Pancreas (tissue), 10 donors: ENCODE measurements at places on chromosomes 4 and X. TPM values are rescaled to one million over a fixed set of nuclear protein-coding genes. Genes with fewer than 3 reads are reported as not detected.

NEIL3 gene
- 0.18 TPM for total RNA-seq

SCD5 gene
- total RNA-seq: 21.9 TPM

RPS6KA6 gene
- total RNA-seq: 0.98 TPM

NDNF gene
- 0.28 TPM for total RNA-seq

ZNF185 gene
- total RNA-seq: 5.0 TPM

KCND1 gene
- 1.7 TPM for total RNA-seq

OPN1MW gene
- total RNA-seq: not detected

XKRX gene
- not detected for total RNA-seq

MSMO1 gene
- total RNA-seq: 12.1 TPM

NLRP2B gene
- total RNA-seq: not detected

GPRASP2 gene
- 7.0 TPM for total RNA-seq

PARM1 gene
- total RNA-seq: 22.0 TPM

GRCh38 chr4:105387466-105387865, 86.4 kb downstream of the PPA2 start:
- no peak for DNase-seq

DNA sequence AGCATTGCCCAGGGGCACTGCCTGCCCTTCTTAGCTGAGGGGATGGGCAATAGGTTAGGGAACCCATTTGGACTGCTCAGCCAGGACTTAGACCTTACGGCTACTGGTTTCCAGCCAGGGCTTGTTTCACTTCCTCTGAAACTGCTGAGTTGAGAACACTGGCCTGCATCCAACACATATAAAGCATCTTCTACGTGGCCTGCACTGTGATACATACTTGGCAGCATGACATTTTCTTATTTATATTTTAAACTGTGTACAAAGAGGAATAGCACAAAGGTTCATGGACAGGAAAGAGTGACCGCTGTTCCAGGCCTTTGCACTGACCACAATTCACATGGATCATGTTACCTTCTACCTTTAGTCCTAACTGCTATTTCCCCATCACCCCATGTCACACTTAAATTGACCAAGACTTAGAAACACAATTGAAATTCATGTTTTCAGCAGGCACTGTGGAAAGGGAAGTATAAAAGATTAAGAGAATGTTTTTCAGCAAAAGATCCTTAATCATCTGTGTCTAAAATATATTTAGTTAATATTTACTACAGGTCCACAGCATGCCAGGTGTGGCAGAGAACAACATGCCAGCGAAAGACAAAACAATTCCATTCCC, 43.7 kb downstream of the NLGN4X start:
- DNase-seq: no peak

GRCh38 chrX:30590368-30590767, 12.8 kb upstream of the TASL start:
- no peak for DNase-seq

- DNase-seq: no peak
Measured at GRCh38 chrX:9327747-9328145, 137.1 kb upstream of the TBL1X start.

- no peak for DNase-seq
Measured at GRCh38 chr4:134160211-134160610, 41.4 kb downstream of the PABPC4L start.

DNA sequence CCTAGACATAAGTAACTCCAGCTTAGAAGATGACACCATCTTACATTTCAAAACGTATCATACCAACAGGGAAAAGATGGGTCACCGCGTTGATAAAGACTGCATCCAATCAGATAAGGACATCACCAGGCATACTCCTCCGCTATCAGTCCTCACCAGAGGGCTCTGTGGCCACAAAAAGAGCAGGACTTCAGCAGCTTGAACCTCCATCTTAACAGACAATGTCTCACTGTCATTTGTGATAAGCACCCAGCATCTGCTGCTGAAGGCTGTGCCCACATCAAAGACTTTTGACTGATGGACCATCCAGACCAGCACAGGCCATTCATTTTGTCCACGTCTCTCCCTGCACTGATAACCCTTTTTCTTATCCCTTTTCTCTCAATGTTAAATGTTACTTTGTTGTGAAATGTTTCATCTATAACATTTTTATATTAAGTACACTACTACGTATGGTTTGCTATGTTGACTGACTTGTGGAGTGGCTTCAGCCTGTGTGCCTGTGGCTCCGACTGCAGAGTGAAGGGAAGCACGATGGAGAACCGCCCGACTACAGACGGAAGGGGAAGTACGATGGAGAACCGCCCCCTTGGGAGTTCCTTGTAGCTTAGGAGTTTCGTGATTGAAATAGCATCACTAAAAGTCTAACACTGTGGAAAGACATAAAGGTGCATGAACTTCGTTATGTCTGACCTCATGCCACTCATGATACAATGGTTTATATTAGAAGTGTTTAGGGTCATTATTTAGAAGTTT, 595.4 kb upstream of the AGA start:
- DNase-seq: no peak

DNA sequence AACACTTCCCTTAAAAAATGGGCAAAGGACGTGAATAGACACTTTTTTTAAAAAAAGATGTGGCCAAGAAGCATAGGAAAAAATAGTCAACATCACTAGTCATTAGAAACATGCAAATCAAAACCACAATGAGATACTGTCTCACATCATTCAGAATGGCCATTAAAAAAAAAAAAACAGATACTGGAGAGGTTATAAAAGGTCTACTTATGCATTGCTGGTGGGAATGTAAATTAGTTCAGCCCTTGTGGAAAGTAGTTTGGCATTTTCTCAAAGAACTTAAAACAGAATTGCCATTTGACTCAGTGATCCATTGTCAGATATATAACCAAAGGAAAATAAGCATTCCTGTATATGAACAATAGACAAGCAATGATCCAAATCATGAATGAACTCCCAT, 352.8 kb upstream of the EPHA5 start:
- no peak for DNase-seq

GRCh38 chr4:79514621-79515329, 106.7 kb upstream of the GK2 start:
- DNase-seq: no peak

- DNase-seq: no peak
Measured at GRCh38 chr4:2135083-2135482, 76.0 kb downstream of the NAT8L start.

- DNase-seq: no peak
Measured at GRCh38 chr4:110641218-110641617, 18.3 kb upstream of the PITX2 start.

- DNase-seq: no peak
Measured at GRCh38 chr4:128291096-128291495, 3.5 kb upstream of the PGRMC2 start.

DNA sequence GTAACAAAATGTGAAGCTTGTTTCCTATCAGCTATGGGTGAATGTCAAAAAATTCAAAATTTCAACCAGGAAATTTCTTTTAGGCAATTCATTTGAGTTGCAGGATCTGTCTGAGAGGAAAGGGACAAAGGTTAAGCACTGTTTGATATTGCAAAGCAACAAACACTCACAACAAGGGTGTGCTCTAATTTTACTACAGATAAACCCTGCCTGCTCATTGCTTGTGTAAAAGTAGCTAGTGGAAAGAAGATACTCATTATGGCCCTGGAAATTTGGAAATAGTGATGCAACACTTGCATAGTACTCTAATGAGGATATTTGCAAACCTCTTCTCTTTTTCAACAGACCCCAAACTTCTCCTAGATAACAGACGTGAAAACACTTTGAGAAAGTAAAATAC, 27.1 kb downstream of the FAM47E start:
- DNase-seq: no peak

GRCh38 chr4:86393749-86394148, 33.9 kb upstream of the MAPK10 start:
- no peak for DNase-seq

GRCh38 chrX:101904996-101905395, 26.8 kb downstream of the ZMAT1 start:
- DNase-seq: no peak

GRCh38 chrX:119482041-119482440, 13.8 kb downstream of the SLC25A5 start:
- no peak for DNase-seq

- no peak for DNase-seq
Measured at GRCh38 chrX:85963736-85964135, 83.6 kb downstream of the CHM start.

- DNase-seq: no peak
Measured at GRCh38 chrX:1196436-1196835, 16.0 kb downstream of the CRLF2 start.

DNA sequence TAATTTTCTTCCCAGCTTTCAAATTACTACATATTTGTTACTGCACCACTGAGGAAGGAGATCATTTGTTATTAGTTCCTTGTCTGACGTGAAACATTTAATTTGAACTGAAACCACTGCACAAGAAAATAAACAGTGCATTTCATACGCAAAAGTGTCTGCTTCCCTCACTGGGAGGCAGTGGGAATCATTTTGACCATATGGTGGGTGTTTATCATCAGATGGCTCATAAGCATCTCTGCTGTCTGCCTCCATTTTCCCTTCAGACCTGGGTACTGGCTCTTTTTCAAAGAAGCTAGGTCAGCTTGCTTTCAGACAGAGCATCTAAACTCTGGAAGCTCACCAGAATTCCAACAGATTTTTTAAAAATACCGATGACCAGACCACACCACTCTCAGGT, 135.2 kb downstream of the PCDH19 start:
- no peak for DNase-seq

DNA sequence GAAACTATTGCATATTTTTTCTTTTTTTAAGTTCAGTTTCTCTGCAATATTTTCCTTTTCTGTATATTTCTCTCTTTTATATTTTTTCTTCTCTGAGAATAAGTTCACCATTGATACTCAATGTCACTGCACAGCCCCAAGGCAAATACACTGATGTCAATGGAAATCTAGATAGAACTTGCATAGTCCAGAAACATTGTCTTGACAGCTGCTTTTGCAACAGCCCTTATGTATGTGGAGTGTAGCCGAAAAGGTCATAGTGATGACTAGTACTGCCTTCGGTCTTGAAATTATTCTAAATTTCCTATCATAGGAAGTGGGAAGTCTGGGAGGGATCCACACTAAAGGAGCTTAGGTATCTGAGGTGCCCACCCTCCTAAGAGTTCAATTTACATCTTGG, 150.0 kb downstream of the SPOCK3 start:
- no peak for DNase-seq

- DNase-seq: no peak
Measured at GRCh38 chr4:125484912-125485311, 170.2 kb downstream of the FAT4 start.

- no peak for DNase-seq
Measured at GRCh38 chrX:15694941-15695451, 30.4 kb upstream of the CLTRN start.

GRCh38 chr4:183468210-183469095, 24.0 kb downstream of the CDKN2AIP start:
- DNase-seq: no peak

GRCh38 chr4:87511500-87511899, 17.7 kb downstream of the SPARCL1 start:
- no peak for DNase-seq

- no peak for DNase-seq
Measured at GRCh38 chrX:124354648-124355047, 8.3 kb downstream of the SH2D1A start.

- peak; percentile 50 for DNase-seq
Measured at GRCh38 chr4:112321776-112322684, 24.9 kb downstream of the ALPK1 start.

DNA sequence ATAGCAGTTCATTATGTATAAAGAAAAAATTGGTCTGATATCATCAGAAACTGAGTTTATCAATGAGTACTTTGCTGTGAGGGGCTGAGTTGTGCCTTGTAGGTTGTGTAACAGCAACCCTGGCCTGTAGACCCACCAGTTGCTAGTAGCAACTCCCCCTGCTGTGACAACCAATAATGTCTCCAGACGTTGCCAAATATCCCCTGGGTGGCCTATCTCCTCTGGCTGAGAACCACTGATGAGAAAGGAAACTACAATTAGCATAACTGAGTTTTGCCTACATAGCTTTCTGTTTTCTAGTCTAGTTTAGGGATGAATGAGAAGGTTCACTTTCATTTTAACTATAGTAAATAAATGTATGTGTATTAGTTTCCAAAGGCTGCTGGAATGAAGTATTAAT, 234.1 kb downstream of the CPE start:
- DNase-seq: no peak

- no peak for DNase-seq
Measured at GRCh38 chr4:24774452-24774851, 20.9 kb upstream of the SOD3 start.

DNA sequence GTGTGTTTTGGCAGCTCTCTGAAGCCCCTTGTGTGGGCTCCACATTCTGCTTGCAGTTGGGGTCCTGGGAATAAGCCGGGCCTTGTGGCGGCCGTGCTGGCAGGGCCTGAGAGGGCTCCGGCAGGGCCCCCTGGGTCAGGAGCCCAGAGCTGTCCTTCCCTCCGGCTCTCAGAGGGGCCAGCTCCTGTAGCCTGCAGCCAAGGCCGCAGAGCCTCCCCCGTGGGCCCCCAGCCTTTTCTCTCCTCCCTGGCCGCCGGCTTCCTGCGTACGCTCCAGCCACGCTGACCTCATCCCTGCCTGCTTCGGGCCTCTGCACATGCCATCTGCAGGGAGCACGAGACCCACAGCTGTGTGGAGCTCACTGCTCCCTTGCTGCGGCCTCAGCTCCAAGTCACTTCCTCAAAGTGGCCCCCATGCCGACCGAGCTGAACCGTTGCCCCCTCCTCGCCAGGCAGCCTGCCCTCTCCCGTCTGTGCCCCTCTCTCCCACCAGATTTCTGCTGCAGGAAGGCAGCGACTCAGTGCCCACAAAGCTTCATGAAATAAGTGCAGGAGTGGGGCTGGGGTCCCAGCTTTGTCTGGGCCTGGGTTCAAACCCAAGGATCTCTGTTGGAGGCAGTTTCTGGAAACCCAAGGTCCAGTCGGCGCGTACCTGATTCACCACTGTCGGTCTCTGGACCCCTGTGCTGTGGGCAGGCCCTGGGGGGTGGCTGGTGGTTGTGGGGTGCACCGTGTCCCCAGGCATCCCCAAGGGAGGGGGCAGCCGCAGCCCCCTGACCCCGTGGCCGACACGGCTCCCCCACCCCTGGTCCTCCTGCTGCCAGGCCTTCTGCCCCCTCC, 57.1 kb upstream of the NKX1-1 start:
- peak; percentile 51 for DNase-seq

DNA sequence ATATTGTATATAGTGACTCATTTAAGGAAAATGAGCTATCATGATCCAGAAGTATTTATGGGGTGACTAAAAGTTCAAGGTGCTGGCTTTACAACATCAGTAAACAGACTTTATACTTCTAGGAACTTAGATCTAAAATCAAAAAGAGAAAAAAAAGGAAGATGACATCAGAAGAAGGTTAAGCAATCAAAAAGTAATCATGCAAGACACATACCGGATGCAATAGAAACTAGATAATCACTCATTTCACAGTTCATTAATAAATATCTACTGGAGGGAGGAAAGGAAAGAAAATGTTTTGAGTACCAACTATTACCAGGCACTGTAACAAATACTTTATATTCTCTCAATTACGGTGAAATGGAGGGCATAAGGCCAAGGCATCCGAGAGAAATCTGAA, 276.4 kb downstream of the SPRY1 start:
- no peak for DNase-seq

- DNase-seq: peak; percentile 52
Measured at GRCh38 chrX:102964940-102965339, 27.9 kb downstream of the RAB40AL start.

- no peak for DNase-seq
Measured at GRCh38 chrX:115539841-115540240, 21.1 kb upstream of the PLS3 start.
